ENCODE measurements at places on chromosomes 3 and 15.

DNA sequence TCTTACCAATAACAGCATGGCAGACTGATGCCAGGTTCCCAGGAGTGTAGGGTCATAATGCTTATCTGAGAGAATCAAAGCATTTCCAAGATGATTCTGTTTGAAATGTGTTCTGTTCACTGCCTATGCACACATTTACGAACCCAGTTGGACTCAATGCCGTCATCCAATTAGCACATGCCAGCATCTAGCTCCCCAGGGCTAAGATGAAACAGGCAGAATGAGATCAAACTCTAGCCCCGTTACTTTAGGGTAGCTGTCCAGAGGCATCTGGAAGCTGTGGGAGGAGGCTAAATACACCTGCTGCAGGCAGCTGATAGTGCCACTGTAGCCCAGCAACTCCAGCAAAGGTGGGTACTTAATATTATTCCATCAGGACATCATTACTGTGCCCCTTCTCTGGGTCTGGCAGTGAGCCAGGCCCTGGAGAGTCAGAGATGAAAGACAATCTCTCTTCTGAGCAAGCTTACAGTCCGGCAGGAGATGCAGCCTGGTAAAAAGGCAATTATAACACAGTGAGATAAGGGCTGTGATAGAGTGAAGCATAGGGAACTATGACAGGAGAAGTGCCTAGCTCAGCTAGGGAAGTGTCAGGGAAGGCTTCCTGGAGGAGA, 156.4 kb upstream of the PPP2R3A start:
- no peak for DNase-seq

DNA sequence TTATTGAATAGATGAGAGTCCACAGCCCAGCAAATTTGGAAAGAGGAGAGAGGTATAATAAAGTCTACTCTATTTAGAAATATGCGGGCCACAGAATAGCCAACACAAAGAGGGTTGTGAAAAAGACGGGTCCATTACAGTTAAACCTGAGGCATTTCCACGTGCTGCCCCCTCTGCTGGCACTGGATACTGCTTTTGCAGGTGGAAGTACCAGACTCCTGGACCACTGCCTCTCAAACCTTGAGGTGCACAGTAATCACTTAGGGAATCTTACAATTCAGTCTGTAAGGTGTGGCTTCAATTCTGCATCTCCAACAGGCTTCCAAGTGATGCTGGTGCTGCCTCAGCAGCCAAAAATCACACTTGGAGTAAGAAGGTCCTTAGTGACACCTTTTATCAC, 3.0 kb upstream of the TFDP2 start:
- no peak for DNase-seq

DNA sequence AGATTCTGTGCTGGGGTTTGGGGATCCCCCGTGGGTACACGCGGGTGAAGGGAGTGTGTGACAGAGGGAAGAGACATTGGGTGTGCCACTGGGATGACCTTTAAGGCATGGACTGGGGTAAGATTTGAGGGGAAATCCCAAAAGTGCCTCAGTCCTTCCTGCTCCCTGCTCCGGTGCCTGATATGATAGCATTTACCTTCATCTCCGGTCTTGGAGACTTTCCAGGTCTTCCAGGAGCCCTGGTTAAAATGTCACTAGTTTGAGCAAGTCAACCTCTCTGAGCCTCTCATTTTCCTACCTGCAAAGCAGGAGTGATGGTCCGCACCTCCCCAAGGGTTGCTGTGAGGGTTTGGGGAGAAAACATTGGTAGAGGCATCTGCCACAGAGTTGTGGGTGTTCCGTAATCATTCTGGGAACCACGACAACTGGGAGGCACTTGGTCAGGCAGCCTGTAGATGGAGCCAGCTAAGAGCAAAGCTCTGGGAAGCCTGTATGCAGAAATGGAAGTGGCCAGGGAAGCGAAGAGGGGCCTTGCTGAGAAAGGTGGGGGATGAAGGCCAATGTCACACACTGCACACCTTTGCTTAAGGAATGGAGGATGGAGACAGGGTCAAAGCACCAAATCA, 33.9 kb upstream of the KIF23 start:
- no peak for DNase-seq

GRCh38 chr3:31906182-31906581, 74.9 kb downstream of the OSBPL10 start:
- DNase-seq: no peak

- DNase-seq: no peak
Measured at GRCh38 chr3:120498556-120499346, 48.0 kb upstream of the FSTL1 start.

- DNase-seq: no peak
Measured at GRCh38 chr3:105414841-105415240, 48.1 kb downstream of the ALCAM start.

All from activated CD8-positive, alpha-beta memory T cell treated with anti-CD3 and anti-CD28 coated beads for 1 hour (primary cell).